C1 segment of cervical spinal cord (tissue), 14 donors: ENCODE measurements at places on chromosomes 4 and X.

DNA sequence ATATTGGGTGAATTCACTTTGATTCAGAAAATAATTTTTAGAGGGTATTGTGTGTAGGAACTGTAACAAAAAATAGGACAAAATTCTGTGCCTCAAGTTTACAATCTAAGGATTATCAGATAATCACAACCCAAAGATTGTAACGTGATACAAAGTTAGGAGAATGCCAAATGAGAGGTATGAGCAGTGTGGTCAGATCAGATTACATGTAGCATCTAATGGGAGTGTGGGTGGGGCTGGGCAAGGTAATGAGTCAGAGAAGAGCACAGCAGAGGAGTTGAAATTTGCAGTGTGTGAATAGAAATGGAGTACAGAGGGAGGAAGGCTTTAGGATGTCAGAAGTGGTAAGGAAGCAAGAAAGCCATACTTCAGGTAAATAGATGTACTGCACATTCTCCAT, 103.4 kb upstream of the TEX13A start:
- DNase-seq = no peak

DNA sequence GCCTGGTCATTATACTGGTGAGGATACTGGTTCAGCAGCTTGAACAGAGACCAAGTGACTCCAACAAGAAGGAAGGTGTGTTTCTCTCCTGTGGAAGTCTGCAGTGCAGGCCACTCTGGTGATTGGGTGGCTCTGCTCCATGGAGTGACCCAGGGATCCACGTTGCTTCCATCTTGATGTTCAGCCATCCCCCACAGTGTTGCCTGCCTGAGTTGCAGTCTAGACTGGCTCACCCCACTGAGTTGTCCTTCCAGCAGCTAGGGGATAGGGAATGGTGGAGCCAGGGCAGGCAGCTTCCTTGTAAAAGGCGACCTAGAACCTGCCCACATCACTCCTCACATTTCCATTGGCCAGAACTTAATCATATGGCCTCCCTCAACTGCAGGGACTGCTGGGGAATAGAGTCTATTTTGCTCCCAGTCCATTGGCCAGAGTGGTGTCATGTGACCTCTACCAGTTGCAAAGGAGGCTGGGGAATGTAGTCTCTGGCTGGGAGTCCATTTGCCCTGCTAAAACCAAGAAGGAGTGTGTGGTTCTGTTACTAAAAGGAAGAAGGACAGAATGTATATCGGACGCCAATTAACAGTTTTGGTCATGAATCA, 8.0 kb downstream of the MAN2B2 start:
- no peak for DNase-seq

- no peak for DNase-seq
Measured at GRCh38 chrX:100687546-100687945, 43.5 kb downstream of the SRPX2 start.

GRCh38 chr4:17168571-17168970, 270.1 kb upstream of the LDB2 start:
- DNase-seq = no peak

DNA sequence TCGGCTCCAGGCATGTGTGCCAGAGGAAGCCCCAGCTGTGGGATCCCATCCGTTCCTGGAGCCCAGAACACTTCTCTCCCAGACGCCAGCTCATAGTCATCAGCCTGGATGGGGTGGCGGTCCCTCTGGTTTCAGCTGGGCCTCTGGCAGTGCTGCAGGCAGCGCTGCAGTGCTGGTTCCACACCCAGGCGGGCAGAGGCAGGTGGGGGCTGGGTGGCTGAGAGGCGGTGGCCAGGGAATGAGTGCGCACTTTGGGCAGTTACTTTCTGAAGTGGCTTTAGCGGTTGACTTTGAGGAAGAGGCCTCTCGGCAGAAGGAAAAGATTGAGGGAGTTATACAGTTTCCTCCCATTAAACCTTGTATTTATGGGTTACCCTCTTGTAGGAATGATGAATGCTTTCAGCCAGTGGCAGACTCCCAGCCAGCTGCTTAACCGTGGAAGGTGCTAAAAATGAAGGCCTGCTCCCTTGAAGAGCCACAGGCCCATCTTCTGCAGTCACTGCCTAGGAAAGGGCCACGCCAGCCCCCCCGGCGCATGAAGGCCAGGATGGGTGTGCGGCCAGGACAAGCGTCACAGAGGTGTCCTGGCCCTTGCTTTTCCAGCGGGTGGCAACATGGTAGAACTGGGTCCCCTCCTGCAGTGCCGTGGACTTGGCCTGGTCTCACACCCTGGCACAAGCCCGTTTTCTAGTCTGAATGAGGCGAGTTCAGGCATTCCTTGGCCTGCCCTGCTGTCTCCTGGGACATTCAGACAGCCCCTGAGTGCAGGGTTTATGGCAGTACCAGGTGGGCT, 9.9 kb downstream of the TADA2B start:
- DNase-seq = peak; percentile 22

GRCh38 chr4:142238589-142238988, 602.2 kb downstream of the IL15 start:
- no peak for DNase-seq

- DNase-seq = no peak
Measured at GRCh38 chrX:86806786-86807185, 658.5 kb downstream of the DACH2 start.

GRCh38 chrX:153576239-153576870, 22.6 kb downstream of the CCNQ start:
- no peak for DNase-seq

GRCh38 chrX:154426916-154427770, 1.3 kb upstream of the ATP6AP1 start:
- DNase-seq = no peak

DNA sequence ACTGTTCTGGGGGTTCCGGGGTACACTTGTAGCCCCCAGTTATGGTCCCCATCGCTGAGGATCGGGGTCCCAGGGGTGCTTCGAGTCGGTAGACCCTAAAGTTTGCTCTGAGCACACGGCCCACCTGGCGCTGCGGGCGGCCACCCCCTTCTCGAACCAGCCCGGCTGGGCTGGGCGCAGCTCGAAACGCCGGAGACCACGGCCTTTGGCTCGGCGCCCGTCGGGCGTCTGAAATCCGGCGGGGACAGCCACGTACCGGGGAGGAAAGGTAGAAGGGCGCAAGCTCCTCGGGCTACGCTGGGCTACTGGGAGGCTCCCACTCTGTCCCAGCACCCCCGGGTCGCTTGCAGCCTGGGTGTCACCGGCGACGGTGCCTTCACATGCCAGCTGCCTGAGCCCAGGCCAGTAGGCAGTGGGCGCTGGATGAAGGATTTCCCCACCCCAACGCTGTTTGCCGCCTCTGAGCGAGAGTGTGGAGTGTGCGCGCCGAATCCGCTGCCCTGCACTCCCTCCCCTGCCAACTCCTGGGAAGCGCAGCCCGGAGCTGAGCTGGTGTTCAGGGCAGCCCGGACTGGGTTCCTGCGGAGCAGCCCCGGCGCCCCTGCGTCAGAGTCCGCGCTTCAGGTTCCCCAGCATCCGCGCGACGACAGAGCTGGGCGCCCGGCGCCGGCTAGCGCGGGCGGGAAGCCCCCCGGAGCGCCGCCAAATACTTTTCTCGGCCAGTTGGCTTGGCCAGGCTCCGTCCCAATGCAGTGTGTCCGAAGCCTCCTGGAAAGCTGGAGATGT, 637 bp downstream of the MAMLD1 start:
- no peak for DNase-seq

DNA sequence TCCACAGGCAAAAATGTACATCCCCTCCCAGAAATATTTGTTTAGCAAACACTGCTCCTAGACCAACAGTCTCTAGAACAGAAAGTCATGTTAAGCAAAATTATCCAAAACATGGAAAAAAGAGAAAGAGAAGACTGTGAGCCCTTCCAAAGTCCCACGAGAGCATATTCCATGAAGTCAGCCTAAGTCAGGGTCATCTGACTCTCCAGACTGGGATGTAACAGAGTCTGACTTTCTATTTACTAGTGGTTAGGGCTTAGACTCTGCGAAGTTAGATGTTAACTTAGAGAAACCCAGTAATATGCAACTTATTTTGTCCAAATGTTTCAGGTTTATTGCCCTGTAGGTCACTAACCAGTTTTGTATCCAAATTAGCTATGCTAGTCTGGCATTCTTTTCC, 102.3 kb downstream of the MID1 start:
- DNase-seq = no peak
